ENCODE measurements at places on chromosomes 16 and 17.

DNA sequence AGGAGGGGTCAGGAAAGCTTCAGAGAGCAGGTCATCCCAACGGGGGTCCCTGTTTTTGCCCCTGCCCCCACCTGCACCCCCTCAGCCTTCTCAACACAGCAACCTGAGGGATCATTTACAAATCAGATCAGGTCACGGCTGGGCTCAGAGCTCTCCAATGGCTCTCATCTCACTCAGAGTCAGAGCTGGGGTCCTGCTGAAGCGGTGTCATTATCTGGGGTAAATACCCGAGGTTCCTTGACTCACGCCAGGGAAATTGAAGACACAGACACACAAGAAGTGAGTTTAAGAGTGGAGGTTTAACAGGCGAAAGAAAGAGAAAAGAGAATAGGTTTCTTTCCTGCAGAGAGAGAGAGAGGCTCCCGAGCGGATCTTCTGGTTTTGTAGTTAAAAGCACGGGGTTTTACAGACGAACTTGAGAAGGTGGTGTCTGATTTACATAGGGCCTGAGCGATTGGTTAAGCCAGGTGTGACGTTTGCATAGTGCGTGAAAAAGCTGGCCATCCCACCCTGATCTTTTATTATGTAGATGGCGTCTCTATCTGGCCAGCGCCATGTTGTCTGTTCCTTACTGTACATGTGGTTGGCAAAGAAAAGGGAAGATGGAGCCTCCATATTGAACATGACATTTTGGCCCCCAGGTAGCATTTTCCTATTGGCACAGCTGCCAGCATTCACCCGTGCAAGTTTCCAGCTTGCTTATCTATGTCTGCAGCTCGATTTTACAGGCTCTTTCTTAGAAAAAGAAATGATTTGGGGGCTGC is 51.4 kb downstream of the WSB1 start:
- no peak for DNase-seq

- no peak for DNase-seq
Measured at GRCh38 chr16:78285437-78285922, 186.0 kb downstream of the WWOX start.

GRCh38 chr16:71345031-71345430 is 13.5 kb upstream of the CALB2 start:
- DNase-seq, result no peak

DNA sequence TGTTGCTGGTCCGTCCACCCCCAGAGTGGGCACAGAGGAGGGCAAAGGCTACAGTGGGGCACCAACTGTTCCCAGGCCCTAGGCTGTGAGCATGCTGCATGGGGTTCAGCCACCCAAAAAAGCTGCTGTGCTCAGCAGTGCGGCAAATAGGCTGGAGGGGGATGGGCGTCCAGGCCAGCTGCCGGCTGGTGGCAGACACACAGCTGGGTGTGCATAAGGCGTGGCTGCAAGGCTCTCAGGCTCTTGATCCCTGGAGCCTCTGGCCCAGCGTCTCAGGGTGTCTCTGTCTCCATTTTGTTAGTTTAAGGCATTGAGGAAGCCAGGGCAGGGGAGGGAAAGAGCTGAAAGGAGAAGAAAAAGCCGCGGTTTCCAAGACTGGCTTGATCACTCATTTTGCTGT is 8.8 kb downstream of the RPL19 start:
- DNase-seq, result no peak

- no peak for DNase-seq
Measured at GRCh38 chr17:8896087-8896486, 28.6 kb upstream of the PIK3R6 start.

DNA sequence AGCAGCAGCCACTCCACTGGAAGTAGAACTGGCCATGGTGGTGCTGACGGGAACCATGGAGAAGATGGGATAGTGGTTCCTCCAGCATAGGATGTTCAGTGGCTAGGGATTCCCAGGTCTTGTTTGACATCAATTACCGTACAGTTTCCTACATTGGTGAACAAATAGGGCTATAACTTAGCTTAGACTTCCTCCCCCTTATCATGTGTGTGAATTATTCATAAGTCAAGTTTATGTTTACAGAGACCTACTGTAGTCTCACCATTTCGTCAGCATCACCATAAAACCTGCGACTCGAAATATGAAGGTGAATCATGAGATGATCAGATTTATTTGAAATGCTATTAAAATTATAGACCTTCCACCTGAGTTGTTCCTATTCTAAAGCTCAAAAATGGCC is 1.2 kb downstream of the KRTAP2-3 start:
- DNase-seq, result no peak

- no peak for DNase-seq
Measured at GRCh38 chr17:19752216-19753050, 4.3 kb upstream of the ALDH3A1 start.

- no peak for DNase-seq
Measured at GRCh38 chr17:76053246-76054111, 18.8 kb downstream of the SRP68 start.

- no peak for DNase-seq
Measured at GRCh38 chr16:82660966-82661365, 34.2 kb downstream of the CDH13 start.

GRCh38 chr17:19001907-19002590 is 2.5 kb downstream of the FAM83G start:
- DNase-seq, result no peak

DNA sequence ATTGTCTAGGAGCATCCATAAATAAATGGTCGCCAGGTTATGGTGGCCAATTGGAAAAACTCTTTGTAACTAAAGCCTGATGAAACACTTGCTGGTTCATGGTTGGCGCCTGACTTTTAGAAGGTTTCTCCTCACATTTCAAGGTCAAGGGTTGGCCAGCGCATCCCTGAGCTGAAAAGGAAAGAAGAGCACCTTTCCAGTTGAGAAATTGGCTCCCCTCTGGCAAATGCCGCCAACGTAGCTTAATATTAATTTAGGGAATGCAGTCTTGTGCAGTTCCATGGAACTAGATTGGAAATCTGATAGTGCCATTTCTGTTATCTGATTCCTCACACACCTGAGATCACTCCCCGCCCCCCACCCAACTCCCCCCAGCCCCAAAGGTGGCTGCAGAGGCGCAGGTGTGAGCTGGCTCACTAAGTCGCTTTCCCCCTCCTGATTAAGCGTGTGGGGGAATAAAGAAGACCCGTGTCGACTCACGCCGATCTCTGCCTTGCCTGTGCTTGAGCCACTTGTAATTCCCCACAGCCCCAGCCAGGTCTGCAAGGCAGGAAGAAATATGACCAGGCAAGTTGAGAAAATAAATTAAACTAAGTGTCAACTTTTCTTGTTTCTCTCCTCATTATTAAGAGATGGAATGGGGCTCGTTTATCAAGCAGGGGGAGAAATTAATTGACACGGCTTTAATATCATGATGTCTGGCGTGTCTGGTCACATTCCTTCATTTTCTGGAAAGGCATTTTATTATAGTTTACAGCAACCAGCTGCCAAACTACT is 157.7 kb downstream of the CCDC182 start:
- DNase-seq, result no peak

- no peak for DNase-seq
Measured at GRCh38 chr17:32487473-32488176, 832 bp downstream of the CDK5R1 start.

GRCh38 chr17:46013502-46014165 is 14.6 kb downstream of the STH start:
- DNase-seq, result no peak

GRCh38 chr17:40284085-40284713 is 3.5 kb upstream of the CDC6 start:
- no peak for DNase-seq

DNA sequence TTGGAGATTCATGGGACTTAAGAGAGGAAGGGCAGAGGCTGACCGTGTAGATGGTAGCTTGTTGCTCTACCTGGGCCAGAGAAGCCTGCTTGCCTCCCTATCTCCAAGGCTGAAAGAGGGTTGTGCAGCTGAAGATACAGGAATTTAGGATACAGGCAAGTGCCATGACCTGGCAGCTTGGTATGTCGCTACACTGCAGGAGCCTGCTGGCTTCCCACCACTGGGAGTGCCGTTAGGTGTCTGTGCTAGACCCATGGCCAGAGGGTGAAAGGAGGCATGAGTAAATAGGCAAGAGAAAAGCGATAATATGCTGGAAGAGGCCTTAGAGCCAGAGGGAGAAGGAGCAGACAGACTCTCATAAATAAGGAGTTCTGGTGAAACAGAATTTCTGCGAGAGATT is 10.6 kb downstream of the NAA60 start:
- no peak for DNase-seq

DNA sequence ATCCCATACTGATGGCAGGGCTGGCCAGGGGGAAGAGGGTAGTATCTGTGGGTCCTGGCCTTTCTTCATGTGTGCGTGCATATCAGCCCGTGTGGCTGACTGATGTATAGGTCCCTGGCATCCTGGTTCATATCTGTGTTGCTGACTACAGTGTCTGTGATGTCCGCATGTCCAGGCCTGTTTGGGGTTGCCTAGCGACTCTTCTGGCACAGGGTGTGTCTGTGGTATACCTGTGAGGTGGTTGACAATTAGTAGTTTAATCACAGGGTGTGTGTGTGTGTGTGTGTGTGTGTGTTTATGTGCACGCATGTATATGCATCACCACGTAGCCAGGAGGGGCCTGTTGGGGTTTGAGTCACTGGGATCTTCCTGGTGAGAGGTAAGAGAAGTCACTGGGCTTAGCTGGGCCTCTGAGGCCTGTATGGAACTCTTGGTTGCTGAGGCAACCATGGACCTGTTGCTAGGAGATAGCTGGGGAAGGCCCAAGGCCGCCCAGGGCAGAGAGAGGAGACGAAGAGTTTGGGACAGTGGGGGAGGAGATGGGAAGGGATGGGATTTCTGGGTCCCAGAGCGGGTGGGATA is 603 bp upstream of the TMEM95 start:
- no peak for DNase-seq

GRCh38 chr17:7017827-7018200 is 5.0 kb upstream of the BCL6B start:
- DNase-seq, result no peak

- DNase-seq, result no peak
Measured at GRCh38 chr16:55248058-55248457, 75.9 kb upstream of the IRX6 start.

DNA sequence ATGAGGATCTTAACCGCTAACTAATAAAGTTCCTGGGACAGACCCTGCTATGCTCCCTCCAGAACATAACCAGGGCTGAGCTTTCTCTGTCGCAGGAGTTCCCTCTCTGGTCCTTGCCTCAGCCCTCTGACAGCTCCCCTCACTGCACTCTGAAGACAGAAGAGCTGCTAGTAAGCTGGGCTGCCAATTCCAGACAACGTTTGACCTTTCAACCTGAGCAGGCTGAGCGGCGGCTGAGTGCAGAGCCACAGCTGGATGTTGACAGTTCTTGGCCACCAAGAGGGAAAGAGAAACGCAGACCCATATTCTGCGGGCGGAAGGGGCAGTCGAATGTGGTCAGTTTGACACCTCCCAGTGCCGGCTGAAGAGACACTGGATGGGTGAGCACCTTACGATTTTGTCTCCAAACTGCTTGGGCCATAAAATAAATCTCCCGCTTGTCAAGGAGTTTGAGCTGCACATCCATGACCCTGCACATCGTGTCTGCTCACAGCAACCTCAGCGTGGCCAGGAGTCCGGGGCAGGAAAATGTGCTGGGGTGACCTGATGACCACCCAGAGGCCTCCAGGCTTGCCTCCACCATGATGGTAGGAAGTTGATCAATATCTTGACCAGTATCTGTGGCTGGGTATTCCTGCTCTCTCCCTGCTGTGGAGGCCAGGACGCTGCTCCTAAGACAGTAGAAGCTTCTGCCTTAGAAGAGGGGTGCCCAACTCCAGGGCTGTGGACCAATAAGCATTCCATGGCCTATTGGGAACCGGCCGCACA is 209.2 kb downstream of the PARN start:
- DNase-seq, result no peak

GRCh38 chr16:46721885-46722284 is 26.3 kb downstream of the MYLK3 start:
- DNase-seq, result no peak

- DNase-seq, result no peak
Measured at GRCh38 chr17:72865954-72866353, 226.5 kb downstream of the SLC39A11 start.

DNA sequence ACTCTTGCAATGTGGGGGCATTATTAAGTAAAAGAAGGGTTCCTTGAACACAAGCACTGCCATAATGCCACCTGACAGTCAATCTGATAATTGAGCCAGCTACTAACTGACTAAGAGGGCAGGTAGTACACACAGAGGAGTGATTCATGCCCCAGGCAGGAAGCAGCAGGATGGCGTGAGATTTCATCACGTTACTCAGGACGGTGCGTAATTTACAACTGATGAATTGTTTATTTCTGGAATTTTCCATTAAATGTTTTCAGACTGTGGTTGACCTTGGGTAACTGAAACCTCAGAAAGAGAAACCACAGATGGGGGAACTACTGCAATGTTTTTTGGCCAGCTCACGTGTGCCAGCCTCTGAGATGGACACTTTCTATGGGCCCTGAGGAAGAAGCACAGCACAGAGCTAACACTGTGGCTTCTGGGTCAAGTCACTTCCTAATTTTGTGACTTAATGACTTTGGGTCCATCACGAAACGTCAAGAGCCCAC is 46.7 kb downstream of the C17orf67 start:
- DNase-seq, result no peak

GRCh38 chr16:84460406-84461028 is 43.9 kb downstream of the MEAK7 start:
- DNase-seq, result no peak

DNA sequence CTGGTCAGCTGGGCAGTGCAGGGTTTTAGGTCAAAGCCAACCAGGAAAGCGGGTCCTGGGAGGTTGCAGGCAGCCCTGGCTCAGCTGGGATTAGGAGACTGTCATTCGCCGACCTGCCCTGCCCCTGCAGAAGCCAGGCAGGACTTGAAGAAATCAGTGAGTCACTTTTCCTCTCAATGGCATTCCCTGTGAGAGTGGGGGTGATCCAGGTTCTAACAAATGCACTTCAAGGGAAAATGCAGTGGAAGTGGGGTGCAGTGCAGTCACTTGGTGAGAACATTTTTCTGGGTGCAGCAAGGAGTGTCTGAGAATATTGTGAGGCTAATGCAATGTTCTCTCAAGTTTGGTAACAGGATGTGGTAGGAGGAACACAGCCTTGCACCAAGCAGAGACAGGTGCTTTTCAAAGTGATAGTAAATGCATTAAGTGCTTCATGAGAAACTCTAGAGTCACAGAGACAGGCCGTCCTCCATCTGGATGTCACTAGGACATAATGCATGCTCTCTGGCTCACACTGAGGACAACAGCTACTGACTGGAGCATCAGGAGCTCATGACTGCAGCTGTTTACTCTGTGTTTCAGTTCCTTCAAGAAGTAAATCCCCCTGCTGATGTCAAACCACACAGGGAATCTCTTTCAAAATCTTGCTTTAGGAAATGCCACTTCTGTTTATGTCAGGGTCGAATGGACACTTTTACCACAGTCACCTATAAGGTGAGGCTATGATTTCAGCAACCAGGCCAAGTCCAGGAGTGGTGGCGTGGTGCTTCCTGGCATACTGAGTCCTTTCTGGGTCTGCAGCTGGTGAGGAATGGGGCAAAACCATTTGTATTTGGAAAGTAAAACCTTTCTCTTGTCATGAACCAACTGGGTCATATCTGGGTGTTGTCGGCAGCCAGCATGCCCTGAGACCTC is 16.7 kb downstream of the CDK5R1 start:
- DNase-seq, result no peak

GRCh38 chr16:72840631-72841381 is 207.1 kb downstream of the ZFHX3 start:
- no peak for DNase-seq

- no peak for DNase-seq
Measured at GRCh38 chr17:83008526-83008925, 70.9 kb upstream of the METRNL start.

- DNase-seq, result no peak
Measured at GRCh38 chr17:8707332-8708024, 37.2 kb downstream of the CCDC42 start.
